ENCODE measurements at places on chromosomes 4 and X.

DNA sequence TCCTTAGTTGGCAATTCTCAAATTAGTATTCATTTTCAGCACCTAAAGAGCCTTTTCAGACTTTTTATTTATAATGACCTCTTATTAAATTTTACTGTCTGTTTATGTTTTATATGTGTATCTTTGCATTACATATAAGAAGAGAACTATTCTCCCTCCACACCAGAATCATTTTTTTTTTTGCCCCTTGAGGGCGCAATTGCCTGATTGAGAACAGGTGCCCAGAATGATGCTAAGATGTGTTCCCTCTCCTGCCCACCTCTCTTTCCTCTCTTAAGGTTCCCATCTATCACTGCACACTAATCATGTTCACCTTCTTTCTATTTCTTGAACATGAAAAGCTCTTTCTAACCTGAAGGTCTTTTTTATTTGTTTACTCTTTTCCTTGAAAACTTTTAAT, 44.2 kb upstream of the ADAM29 start:
- no peak for DNase-seq

DNA sequence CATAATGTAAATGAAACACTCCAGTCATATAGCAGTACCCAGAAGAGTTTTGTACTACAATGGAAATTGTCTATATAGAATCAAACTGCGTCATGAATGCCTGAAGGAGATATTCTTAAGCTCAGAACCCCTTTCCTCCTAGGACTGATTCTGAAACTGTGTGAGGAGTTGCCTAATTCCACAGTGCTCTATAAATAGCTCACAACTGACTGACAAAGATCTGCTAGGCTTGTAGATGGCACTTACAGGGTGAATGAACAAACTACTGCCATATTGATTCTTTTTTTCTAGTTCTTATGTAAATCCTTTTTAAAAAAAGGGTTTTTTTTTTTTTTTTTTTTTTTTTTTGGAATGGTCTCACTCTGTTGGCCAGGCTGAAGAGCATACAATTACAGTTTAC, 30.1 kb upstream of the UGT2B17 start:
- no peak for DNase-seq

DNA sequence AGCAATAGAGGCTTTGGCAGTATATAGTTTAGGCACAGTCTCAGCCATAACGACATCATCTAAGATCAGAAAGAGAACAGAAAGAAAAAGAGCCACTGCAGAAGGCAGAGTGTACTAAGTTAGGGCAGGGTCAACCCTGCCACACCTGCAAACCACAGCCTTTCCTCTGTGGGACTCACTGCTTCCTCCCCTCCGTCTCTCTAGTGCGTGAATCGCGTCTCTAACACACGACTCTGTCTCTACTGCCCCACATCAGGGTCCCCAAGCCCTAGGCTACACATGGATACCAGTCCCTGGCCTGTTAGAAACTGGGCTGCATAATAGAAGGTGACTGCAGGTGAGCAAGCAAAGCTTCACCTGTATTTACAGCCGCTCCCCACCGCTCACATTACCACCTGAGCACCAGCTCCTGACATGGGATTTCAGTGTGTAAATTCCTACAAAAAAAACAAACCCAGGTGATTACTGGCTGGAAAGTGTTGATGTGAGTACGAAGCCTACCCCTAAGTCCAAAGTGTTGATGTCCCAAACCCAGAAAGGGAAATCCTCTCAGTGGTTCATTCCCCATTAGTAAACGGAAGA, 128.9 kb downstream of the PRKX start:
- DNase-seq, result no peak

DNA sequence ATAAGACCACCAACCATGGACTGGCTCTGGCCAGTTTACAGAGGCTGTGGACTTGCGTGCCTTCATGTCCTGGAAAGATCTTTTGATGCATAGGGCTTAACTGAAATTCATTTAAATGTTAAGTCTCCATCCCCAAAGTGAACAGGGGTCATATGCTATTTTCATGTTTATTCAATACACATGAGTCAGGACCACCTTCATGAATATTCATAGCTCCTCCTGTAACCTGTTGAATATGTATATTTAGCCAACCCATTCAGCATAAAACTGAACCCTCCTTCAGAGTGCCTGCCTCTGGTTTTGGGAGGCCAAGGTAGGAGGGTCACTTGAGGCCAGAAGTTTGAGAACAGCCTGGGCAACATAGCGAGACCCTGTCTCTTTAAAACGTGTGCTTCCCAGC, 7.1 kb downstream of the CTPS2 start:
- no peak for DNase-seq

- DNase-seq, result no peak
Measured at GRCh38 chr4:87498446-87498900, 30.7 kb downstream of the SPARCL1 start.

DNA sequence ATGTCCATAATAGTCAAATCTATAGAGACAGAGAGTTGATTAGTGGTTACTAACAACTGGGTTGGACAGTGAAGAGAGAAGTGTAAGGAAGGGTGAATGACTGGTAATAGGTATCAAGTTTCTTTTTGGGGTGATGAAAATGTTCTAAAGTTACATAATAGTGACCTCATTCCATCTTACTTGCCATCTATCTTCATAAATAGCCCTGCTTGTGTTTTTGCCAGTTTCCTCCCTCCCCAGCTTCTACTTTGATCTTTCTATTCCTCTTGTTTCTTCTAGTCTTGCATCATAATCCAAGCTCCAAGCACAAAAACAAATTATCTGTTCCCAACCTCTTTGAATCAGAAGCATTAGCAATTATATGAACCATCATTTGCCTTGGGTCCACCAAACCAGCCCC, 40.2 kb upstream of the TET2 start:
- no peak for DNase-seq

DNA sequence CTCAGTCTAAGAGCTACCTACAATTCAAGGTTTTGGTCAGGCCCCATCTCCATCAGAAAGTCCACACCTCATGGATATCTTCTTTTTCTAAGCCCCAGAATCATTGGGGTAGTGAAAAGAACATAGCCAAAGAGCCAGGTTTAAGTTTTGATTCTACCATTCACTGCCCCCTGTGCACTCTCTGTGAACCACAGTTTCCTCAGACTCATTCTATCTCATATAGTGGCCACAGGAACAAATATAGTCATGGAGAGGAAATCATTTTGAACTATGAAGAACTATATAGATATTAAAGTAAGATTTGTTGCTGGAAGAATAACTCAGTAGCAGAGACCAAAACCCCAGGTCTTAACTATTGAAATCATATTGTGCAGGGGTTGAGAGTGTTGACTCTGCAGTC, 3.3 kb downstream of the SYTL5 start:
- no peak for DNase-seq

DNA sequence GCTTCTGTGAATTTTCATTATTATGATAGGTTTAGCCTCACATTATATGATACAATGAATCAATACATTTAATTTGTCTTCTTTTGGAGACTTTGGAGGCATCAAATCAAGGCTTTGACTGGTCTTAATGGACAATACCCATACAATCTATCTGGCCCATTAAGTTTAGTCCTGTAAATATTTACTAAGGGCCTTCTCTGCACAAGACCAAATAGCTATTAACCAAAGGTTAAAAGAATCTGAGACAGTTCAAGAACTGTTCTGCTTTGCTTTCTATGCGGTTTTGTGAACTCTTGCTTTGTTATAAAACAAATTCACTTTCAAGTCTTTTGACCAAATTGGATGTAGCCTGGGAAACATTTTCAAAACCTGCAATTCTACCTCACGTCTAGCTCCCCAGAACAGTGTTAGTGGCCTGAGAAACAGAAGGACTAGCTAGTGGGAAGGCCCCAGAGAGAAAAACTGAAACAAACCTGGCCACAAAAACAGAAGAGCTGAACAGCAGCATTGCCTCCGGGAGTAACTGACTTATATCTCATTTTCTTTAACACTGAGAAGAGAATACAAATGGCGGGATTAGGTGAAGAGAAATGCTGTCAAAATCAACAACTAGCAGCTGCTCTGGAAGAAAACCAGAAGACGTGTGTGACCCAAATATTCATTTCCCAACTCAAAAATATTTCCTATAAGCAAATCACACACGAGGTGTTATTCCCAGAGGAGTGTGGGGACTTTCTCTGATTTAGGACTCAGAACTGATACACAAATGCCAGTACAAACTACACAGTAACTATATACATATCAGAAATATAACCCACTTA, 548 bp downstream of the TLR1 start:
- DNase-seq, result peak; percentile 36

DNA sequence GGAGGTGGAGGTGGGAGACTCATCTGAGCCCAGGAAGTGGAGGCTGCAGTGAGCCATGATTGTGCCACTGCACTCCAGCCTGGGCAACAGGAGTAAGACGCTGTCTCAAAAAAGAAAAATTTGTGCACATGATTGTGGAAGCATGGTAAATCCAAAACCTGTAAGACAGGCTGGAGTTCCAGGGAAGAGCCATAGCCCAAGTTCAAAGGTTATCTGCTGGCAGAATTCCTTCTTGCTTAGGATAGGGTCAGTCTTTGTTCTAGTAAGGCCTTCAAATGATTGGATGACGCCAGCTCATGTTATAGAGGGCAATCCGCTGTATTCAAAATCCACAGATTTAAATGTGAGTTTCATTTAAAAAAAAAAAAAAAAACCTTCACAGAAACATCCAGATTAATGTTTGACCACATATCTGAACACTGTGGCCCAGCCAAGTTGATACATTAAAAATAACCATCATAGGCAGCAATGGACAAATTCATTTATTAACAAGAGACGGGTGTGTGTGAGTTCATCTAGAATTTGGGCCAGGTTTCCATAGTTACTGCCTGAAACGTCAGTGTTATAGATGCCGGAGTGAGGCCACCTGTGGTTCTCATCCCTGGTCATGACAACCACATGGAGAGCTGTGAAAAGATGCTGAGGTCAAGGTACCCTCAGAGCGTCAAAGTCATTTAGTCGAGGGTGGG, 35.2 kb upstream of the SLC2A9 start:
- DNase-seq, result no peak

DNA sequence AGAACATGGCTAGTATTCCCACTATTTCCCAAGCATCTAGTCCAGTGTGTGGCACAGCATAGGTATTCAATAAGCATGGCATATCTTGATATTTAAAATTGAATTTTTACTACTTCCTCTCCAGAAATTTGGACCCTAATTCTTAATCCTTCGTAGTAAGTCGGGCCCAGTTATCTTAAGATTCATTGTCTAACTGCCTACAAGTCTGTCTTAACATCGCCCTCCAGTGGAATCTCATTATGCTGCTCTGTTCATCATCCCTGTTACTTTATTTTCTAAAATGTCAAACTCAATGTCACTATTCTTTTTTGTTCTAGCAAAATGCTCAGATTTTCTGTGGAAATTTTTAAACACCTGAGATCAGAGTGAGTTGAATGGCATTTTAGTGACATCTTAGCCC, 606.2 kb downstream of the KLHL13 start:
- no peak for DNase-seq

GRCh38 chr4:67751260-67751659, 2.9 kb downstream of the GNRHR start:
- no peak for DNase-seq

DNA sequence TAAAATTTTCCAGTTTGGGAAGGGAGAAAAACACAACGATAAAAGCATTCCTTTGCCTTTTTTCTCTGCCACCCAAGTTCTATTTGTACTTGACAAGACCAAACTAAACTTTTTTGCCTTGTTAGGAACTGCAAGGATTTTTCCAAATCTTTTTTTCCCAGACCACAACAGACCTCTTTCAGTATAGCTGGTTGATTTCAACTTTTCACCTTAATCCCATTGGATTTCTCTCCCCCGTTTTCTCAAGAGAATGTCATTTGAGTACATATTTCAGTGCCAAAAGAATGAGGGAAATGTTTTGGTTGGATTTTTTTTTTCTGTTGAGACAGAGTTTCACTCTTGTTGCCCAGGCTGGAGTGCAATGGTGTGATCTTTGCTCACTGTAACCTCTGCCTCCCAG, 18.5 kb upstream of the SGMS2 start:
- DNase-seq, result no peak

DNA sequence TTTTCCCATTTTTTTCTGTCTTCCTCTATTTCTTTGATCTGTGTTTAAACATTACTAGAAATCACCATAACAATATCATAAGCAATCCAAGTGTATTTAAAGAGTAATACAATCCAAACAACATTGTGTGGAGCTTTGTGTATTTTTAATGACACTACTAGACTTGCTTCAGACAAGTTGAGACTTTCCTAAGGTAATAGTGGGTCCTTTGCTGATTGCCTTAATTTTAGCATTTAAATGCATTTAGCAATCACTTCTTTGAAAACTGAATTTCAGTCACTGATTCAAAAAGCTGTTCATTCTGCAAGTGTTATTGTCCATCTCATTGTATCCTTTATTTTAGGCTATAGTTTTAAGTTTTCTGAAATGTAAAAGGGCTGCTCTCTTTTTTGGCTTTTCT, 804.8 kb downstream of the ADGRL3 start:
- DNase-seq, result no peak

- DNase-seq, result no peak
Measured at GRCh38 chr4:138596896-138597295, 354.7 kb upstream of the SLC7A11 start.

DNA sequence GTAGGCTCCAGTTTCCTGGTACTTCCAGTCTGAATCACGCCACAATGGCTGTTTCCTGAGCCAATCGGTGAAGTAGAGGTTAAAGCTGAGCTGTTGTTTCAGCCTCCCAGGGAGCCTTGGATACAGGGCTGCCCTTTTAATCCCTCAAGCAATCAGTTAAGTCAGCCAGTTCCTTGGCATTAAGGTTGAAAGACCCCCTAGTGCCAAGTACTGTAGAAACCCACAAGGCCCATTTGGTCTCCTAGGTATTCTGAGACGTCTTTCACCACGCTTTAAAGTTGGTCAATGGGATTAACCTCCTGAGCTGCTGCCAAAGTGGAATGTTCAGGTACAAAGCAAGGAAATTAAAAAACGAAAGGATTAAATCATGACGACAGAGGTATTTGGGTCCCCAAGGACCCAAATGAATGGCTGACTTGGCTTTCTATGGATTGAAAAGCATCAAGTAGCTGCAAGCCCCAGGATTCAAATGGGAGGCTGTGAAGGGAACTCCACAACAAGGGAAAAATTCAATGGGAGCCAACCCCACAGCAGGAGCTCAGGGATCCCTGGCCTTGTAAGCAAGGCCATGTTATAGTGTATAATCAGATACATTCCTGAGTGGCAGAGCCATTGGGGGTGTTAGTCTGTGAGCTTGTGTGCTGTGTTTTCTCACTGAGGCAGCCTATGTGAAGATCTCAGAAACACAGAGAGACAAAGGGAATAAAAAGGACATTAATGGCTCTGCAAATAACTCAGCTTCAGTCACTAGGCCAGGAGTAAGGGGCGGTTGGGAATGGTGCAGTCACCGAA, 86.0 kb downstream of the ATG4A start:
- DNase-seq, result no peak

DNA sequence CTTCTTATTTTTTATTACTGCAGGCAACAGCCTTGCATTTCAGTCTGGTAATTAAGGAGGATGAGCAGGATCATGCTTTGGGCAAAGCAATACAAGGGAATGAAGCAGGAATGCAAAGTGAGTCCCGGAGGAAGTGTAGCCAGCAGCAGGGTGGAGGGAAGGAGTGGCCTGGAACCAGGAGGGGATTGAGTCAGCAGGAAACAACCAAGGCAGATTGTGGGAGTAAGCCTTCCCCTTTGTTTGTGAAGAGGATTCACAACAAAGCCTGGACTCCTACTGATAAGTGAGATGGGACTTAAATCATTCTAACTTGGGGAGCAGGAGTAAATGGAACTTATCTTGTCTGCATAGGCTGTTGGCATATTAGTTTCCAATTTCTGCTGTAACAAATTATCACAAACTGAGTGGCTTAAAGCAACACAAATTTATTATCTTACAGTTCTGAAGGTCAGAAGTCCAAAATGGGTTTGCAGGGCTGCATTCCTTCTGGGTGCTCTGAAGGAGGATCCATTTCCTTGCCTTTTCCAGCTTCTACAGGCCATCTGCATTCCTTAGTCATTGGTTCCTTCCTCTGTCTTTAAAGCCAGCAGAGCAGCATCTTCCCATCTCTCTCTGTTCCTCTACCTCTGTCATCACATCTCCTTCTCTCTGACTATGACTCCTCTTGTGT, 93.2 kb upstream of the AP1S2 start:
- no peak for DNase-seq
